Pulmonary artery endothelial cell (primary cell): ENCODE measurements at places on chromosomes 4 and X. TPM values are rescaled to one million over a fixed set of nuclear protein-coding genes. Genes with fewer than 3 reads are reported as not detected.
A peak's percentile ranks its signal among the peaks of the same experiment; 100 is the strongest.

The CPZ gene
- total RNA-seq: not detected in 2 replicates

DNA sequence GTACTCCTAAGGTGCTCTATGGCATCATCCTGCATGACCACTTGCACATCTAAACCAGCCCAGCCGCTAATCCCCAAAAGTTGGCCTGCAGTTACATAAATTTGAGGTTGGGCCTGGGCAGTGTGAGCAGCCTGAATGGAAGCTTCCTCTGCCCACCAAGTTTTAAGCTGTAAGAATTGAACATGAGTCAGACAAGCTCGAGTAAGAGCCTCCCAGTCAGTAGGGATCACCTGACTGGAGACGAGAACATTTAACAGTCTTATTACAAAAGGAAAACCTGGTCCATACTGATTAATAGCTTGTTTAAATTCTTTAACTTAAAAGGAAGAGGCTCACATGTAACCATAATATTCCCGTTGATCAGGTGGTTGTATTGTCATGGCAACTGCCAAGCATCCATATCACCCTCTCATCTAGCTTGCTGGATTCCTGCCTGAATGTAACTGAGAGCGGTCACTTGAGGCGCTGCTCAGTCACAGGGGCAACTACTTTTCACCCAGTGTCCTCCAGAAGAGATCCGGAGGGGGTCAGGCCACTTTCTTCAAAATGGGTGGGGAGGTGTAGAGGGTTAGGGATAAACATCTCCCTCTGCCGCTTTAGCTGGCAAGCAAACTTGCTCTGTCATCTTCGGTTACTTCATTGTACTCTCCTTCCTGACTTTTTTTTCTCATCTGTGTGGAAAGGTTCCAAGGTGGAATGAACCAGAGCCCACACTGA is 56.6 kb upstream of the WDR1 start:
- peak; percentile 26 for DNase-seq

DNA sequence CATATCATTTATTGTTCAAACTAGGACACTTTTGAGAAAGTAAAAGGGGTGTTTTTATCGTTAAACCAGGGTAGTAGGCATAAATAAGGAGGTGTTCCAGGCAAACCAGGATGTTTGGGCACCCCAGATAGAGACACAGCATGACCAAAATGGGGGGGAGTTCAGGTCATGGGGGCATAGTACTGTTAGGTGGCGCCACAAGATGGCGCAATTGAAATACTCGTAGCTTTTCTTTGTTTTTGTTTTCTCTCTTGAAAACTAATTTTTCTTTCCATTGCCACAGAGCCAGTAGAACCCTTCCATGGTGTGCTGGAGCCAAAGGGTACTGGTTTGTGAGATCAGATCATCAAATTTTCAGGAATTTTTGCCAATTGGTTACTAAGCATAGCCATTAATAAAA is 283.4 kb downstream of the BCOR start:
- DNase-seq: no peak

- DNase-seq: no peak
Measured at GRCh38 chr4:111959222-111959621, 186.0 kb upstream of the FAM241A start.

DNA sequence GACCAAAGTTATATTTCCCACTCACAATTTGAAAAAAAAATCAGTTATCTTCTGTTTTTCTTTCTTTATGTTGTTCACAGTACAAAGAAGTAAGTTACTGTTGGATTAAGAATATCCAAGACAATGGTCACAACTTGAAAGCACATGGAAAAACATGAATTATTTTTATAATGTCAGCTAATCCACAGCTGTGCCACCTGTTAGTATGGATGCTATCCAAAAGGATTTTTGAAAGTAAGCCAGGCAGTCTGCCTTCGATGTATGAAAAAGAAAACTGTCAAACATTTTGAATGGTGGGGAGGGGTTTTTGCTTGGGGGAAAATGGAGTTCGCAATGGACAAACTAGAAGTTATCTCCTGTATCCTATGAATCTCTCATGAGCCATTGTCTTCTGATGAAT is 6.2 kb downstream of the GPM6A start:
- no peak for DNase-seq

GRCh38 chrX:120358737-120359456 is 3.0 kb upstream of the ATP1B4 start:
- no peak for DNase-seq

DNA sequence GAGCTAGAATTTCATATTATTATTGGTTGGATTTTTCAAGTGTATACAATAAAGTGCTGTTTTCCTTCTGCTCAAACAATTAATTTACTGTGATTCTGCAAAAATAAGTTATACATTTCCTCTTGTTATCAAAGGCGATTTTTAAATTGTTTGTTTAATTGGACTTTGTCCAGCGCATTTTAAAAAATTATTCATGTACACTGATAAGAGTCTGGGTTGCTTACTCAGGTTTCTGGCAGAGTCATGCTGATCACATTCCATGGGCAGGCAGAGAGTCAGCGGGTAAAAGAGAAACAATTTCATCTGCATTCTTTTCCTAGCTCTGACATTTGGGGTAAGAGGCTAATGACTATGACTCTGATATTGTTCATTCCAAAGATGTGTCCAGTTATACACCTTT is 8.9 kb downstream of the FAT4 start:
- peak; percentile 64 for DNase-seq
